ENCODE measurements at places on chromosomes 7 and 10.

GRCh38 chr7:74039337-74039736 lies 11.4 kb downstream of the ELN start:
- DNase-seq: no peak

DNA sequence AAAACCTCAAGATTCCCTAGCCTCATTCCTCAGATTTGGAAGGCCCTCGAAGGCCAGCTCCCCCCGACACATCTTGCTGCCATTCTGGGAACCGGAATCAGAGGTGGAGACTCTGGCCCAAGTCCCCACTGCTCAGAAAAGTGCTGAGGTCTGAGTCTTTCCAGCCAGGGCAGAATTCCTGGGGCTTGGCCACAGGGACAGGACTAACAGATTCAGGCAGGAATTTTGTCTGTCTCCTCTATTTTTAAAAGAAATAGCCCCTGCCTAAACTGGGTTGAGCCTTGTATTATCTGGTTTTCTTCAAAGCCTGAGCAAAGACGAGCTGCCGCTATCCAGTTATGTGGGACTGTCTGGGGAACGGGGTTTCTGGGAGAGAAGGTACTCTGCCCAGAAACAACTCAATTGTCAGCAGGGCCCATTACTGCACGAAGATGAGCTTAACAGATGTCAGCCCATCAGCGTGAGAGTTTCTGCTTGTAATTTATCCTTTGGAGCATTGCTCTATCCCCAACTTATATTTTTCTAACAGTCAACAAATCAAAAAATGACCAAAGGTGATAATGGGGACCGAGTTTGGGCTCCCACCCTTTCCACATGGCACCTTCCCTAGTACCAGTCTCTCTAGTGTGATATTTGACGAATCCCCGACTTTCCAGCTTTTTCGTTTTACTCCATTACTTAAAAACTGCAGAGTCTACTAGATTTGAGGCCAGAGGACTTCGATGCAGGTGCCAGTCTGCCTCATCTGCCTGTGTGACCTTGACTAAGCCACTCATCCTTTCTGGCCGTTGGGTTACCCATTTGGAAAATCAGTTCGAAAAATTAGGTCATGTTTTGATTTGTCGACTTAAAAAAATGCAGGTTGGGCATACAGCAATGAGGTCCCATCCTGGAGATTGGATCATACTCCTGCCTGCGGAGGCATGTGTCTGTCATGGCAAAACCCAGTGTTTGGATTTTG lies 110.9 kb downstream of the WDR11 start:
- DNase-seq: no peak

DNA sequence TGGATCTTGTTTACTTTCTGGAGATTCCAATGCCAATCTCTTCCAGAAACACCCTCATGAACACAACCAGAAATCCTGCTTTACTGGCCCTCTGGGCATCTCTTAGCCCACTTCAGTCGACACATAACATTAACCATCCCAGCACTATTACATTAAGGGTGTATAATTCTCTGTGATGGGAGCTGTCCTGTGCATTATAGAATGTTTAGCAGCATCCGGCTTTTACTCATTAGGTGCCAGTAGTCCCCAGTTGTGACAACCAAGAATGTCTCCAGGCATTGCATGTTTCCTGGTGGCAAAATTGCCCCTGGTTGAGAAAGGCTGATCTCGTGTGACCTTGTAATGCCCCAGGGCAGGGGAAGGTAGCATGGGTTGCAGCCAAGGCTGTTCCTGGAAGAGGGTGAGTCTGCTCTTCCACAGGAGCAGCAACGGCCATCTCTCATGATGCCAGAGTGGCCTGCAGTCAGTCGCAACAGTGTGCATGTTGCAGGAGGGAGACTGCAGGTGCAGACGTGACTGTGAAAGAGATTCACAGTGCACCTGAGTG lies 2.6 kb upstream of the DDC start:
- no peak for DNase-seq

DNA sequence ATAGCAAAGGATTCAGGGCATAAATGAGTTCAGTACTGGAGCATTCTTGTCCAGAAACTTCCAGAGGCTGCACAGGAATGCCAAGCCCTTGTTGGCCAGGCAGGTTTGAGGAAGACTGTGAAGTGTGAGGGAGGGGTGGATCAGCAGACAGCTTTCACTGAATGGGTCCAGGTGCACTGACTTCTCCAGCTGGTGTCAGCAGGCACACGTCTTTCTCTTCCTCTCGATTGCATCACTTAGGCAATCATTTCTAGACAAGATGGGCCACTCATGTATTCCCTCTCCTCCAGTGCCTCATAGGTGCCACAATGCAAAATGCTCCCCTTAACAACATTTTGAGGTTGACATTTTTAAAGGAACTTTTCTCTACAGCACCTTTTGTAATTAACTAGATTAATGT lies 15.6 kb upstream of the PLEKHS1 start:
- DNase-seq: no peak

DNA sequence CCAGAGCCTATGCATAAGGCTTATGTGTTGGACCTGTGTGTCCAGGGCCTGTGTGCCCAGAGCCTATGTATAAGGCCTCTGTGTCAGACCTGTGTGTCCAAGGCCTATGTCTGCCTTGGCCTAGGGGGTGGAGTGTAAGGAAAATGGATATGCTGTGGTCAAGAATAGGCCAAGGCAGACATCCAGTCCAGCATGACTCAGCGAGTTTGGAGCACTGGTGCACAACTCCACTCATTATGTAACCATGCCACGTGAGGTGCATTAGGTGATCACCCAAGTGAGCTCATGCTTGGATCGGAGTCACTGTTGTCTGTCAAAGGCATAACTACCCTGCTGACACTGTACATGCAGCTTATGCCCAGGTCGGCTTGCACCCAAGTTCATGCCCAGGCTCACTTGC lies 238.9 kb downstream of the CACNA2D1 start:
- DNase-seq: no peak

DNA sequence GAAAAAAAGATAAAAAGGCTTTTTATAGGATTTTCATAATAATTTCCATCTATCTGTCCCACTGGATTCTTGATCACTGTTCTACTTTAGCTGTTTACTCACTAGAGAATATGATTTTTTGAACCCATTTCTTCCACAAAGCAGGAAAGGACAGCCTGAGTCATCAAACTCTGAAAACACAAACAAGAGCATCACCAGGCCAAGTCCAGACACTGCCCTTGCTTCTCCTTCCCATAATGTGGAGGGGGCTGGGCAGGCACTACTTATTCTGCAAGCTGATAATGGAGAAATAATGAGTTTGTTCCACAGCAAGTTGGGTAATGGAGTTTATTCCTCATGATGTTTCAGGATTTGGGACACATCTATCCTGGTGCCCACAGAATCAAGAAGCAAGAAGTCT lies 13.0 kb upstream of the KCNIP2 start:
- DNase-seq: no peak

DNA sequence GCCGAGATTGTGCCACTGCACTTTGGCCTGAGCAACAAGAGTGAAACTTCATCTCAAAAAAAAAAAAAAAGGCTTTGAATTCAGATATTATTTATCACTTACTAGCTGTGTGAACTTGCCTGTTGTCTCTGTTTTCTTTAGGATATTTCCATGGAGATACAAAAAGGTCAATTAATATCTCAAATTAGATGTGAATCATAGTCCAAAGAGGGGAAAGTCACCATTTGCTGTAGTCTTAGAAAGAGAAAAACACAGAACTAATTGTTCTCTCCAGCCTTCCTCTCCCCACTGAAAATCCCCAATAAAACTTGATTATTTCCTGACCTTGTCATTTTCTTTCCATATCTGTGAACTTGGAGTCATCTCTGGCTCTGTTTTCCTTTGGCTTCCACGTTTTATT lies 21.2 kb downstream of the HEPACAM2 start:
- no peak for DNase-seq

- DNase-seq: no peak
Observed at GRCh38 chr7:77288676-77289320, 89.2 kb upstream of the FGL2 start.

- no peak for DNase-seq
Observed at GRCh38 chr10:43383204-43383971, 12.0 kb downstream of the FXYD4 start.

DNA sequence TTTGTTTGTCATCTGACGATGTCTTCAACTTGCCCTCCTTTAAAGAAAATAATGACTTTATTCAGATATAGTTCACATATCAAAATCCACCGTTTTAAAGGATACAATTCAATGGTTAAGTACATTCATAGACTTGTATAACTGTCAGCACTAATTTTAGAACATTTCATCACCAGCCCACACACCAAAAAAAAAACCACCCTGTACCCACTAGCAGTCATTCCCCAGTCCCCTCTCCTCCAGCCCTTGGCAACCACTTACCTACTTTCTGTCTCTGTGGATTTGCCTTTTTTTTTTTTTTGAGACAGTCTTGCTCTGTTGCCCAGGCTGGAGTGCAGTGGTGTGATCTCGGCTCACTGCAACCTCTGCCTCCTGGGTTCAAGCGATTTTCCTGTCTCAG lies 5.3 kb upstream of the HILPDA start:
- no peak for DNase-seq

GRCh38 chr10:71347587-71348395 lies 28.7 kb downstream of the SLC29A3 start:
- DNase-seq: no peak

DNA sequence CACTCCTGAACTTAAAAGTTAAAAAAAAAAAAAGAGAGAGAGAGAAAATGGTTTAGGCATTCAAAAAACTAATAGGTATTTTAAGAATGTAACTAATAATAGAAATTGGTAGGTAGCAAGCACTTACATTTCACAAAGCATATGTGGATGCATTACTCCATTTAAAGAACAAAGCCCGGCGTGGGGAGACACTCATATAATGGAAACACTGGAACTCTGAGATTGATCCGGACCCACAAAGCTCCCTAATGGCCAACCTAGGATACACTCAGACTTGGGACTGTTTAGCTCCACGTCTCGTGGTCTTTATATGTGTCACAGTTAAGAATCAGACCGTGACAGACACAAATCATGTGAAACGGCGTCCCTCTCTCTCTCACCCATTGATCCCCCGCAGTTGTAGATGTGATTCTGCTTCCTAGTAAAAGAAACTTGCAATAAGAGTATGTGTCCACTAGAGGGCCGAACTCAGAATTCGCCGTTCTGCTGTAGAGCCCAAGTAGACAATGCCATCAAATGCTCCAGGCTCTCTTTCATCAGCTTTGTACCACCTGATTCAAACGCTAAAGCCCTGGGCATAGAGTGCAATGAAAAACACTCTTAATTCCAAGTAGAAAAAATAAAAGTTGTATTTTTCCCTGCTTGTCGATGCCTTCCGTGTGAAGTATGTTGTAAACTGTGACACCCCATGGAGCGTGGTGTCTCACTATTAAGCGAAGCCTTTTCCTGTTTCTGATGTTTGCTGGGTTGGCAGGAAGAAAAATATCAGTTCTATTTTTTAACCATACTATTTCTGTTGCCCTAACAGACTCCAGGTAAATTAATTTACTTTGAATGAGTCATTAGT lies 429.0 kb upstream of the MTPN start:
- no peak for DNase-seq

GRCh38 chr7:155455132-155455693 lies 2.7 kb upstream of the EN2 start:
- no peak for DNase-seq

GRCh38 chr7:11702938-11703337 lies 129.1 kb downstream of the THSD7A start:
- no peak for DNase-seq

- no peak for DNase-seq
Observed at GRCh38 chr7:21580073-21580521, 37.3 kb downstream of the DNAH11 start.

DNA sequence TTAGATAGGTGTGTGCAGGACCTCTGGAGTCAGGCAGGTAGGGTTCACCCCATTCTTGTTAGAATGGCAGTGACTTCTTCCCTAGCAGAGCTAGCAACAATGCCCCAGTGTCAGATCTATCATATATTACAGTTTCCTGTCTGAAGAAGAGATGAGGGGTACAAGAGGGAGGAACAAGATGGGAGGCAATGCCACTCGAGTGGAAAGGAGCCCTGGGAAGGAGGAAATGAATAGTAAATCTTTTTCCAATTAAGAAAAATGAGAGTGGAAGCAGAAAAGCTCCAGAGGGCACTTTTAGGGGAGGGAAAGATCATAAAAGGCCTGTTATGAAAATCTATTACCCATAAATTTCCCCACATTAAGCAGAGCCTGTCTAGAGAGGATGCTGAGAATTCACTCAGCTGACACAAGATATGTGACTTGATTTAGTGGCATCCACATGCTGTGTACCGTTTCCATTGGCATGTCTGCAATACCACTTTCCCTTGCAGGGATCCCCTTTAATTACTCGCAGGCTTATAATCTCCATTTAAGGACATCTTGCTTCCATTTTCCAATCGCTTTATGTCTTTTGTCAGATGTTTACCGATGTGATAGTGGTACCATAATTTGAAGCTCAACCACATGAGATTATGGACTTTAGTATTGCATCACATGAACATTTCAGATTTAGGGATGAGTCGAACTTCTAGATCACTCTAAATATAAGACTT lies 70.0 kb upstream of the AGBL3 start:
- DNase-seq: no peak

DNA sequence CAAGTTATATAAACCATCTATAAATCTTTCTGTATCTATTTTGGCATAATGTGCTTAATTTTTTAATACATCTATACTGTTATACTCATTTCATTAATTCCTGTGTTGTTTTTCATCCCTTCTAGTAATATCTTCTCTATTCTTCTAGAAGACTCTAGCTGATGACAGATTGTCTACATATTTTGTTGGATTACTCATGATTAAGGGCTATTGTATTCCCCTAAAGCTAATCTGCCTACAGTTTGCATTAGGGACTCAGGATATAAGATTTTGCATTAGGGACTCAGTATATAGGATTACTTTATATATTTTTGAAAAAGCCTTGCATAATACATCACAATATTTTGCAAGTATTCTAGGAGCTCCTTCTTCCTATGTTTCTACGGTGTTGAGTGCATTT lies 8.3 kb upstream of the SEMA3A start:
- DNase-seq: no peak

GRCh38 chr10:50874723-50875122 lies 10.7 kb downstream of the A1CF start:
- DNase-seq: no peak

- no peak for DNase-seq
Observed at GRCh38 chr7:1924258-1924817, 254.3 kb downstream of the ELFN1 start.

- no peak for DNase-seq
Observed at GRCh38 chr10:70317943-70318318, 34.1 kb upstream of the NPFFR1 start.
